Neural crest cell (in vitro differentiated cells): ENCODE measurements at places on chromosomes 7 and 10. TPM values are rescaled to one million over a fixed set of nuclear protein-coding genes. Genes with fewer than 3 reads are reported as not detected.

PNLIPRP1 gene
- total RNA-seq = not detected in 2 replicates

SPDYE8 gene
- not detected in 2 replicates for total RNA-seq

HOXA7 gene
- 7.1 and 8.8 TPM in 2 replicates for total RNA-seq

FBXO24 gene
- 0.50 and 0.61 TPM in 2 replicates for total RNA-seq

CLEC2L gene
- 0.39 and 0.65 TPM in 2 replicates for total RNA-seq

ARMC10 gene
- total RNA-seq = 34.5 and 37.0 TPM in 2 replicates

GRCh38 chr10:6743291-6743849, 163.3 kb upstream of the PRKCQ start:
- no peak for DNase-seq
- peaks cover 4% of the 10 kb centered on the region for H3K4me1 ChIP-seq
- H3K4me3 ChIP-seq = no peak overlapping the region
- H3K27me3 ChIP-seq = peaks cover 7% of the 10 kb centered on the region
- no peaks in the 10 kb centered on the region for H3K36me3 ChIP-seq

DNA sequence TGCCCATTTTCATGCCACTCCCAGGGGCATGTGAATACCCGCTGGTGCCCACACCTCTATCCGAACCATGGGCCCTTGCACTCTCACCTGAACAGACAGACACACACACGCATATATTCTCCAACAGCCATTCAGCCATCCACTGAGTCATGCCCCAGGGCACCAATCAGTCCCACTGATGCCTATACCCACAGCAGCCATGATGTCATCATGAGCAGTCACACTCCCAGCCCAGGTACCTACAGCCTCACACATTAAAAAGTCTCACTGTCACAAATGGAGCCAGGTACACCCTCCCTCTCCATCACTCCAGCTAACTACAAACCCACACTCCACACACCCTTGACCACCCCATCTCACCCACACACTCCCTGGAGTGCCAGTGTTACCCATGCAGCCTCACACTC, 12.2 kb downstream of the VSIR start:
- no peaks in the 10 kb centered on the region for H3K27me3 ChIP-seq
- peaks cover 6% of the 10 kb centered on the region for H3K4me1 ChIP-seq
- DNase-seq = no peak
- H3K4me3 ChIP-seq = no peak overlapping the region
- peak overlapping the region; percentile 94 for H3K27ac ChIP-seq
- no peaks in the 10 kb centered on the region for H3K36me3 ChIP-seq

DNA sequence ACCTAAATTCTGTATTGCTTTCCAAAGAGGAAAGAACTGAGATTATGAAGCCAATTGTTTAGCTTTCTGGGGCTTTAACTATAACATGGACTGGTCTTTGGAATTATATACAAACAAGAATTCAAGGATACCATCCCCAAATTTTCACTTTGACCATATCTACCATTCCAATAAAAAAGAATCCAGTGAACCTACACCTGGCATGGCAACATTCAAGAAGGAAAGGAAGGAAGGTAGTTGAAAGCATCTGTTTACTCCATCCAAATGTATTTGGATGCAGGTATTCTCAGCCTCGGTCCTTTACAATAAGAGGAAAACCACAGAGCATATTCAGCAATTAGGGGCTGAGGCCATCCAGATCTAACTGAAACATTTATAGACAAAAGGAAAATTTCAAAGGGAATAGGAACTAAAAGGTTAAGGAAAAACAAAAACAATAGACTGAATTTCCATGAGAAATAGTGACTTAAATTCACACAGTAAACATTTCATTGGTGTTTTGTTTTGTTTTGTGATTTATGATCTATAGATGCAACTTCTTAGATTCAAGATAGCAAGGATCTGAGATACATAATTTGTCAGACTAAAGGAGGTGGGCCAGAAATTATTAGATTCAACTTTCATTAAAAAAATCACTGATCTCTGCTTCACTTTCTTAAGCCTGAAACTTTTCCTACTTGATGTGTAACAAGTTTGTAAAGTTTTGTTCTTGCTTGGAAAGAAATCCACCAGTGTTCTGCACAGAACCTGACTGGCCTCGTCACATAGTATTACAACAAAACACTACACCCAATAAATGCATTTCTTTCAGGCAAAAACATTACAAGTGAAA, 12.7 kb downstream of the SKIDA1 start:
- DNase-seq = no peak
- H3K27ac ChIP-seq = peak overlapping the region; percentile 74
- peak overlapping the region; percentile 97 for H3K4me3 ChIP-seq
- peaks cover 76% of the 10 kb centered on the region for H3K4me1 ChIP-seq
- H3K27me3 ChIP-seq = peaks cover 25% of the 10 kb centered on the region

DNA sequence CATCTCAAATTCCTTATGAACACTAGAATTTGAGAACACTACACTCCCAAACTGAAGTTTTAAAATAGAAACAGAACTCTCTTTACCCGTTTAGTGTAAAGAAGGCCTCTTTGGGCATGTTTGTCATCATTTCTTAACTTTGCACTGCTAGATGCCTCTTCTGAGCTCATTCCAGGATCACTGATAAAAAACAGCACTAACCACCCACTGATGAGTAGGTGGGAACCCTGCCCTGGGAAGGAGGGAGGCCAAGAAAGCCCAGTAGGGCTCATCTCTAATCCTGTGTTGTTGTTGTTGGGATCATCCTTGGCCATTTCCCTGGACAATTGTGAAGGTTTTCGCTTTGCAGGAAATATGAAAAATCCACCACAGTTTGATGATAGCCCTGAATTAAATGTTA, 68.2 kb downstream of the CUBN start:
- no peak for DNase-seq
- peaks cover 25% of the 10 kb centered on the region for H3K4me1 ChIP-seq
- H3K4me3 ChIP-seq = no peak overlapping the region
- no peaks in the 10 kb centered on the region for H3K27me3 ChIP-seq
- no peak overlapping the region for H3K27ac ChIP-seq

GRCh38 chr7:5442757-5443305, 19.2 kb upstream of the TNRC18 start:
- peaks cover 5% of the 10 kb centered on the region for H3K4me1 ChIP-seq
- no peaks in the 10 kb centered on the region for H3K36me3 ChIP-seq
- no peak overlapping the region for H3K4me3 ChIP-seq
- no peak for DNase-seq
- no peaks in the 10 kb centered on the region for H3K27me3 ChIP-seq
- no peak overlapping the region for H3K27ac ChIP-seq

DNA sequence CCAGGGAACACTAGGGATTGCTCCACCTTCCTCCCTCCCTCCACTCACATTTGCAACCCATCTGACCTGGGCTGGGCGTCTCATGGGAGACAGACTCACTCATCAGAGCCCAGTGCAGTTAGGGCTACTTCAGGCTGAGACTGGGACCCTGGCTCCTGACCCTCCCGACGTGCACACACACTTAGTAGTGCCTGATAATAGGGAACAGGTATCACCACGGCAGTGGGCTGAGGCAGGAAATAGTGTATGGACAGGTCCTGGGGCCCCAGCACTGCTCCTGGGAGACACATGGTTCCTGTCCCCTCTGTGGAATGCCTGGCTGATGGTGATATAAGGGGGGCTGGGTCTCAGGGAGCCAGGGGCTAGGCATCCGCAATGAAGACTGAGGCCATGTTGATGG, 14.3 kb downstream of the AQP1 start:
- H3K27me3 ChIP-seq = no peaks in the 10 kb centered on the region
- no peak overlapping the region for H3K4me3 ChIP-seq
- no peak overlapping the region for H3K27ac ChIP-seq
- H3K36me3 ChIP-seq = no peaks in the 10 kb centered on the region
- H3K4me1 ChIP-seq = no peaks in the 10 kb centered on the region

DNA sequence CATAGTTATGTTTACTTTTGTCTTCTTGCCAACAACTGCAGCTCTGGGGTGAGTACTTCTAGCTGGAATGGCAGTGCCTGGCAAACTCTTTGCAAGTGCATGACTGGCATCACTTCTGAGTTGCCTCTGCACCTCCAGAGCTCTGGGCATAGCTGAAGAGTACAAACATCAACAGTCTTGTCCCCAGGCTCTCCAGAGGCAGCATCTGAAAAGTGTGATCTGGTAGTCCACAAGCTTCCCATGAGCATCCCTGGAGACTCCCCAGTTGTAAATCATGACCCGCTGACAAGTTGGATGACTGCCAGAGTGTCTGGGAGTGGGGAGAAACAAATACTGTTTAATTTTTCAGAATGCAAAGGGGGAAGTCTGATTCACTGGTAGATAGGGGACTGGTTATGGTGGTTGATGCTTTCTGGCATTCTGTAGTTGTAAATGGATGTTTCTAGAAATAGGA, 138.9 kb upstream of the CDK13 start:
- no peak for DNase-seq
- H3K27me3 ChIP-seq = peaks cover 6% of the 10 kb centered on the region
- no peaks in the 10 kb centered on the region for H3K36me3 ChIP-seq
- H3K4me1 ChIP-seq = no peaks in the 10 kb centered on the region
- H3K4me3 ChIP-seq = no peak overlapping the region

DNA sequence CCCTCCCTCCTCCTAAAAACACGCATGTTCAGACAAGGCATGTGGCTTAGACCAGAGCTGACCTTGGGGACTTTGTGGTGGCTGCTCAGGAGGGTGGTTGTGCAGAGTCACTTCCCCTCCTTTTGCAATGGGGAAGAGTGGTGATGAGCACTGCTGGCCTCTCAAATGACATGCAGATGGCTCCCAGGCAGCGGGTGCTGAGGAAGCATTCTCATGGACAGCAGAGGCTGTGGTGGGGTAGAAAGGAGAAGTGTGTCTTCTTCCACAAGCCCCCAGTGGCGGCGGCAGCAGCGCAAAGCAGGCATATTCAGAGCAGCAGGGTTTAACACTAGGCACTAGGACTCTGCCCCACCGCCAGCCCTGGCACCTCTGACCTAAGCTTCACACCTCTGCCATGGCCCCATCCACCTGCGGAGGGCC, 105.9 kb upstream of the ANLN start:
- H3K27me3 ChIP-seq = peaks cover 5% of the 10 kb centered on the region
- DNase-seq = no peak
- peaks cover 44% of the 10 kb centered on the region for H3K4me1 ChIP-seq
- H3K36me3 ChIP-seq = peaks cover 3% of the 10 kb centered on the region
- H3K4me3 ChIP-seq = no peak overlapping the region
- no peak overlapping the region for H3K27ac ChIP-seq

DNA sequence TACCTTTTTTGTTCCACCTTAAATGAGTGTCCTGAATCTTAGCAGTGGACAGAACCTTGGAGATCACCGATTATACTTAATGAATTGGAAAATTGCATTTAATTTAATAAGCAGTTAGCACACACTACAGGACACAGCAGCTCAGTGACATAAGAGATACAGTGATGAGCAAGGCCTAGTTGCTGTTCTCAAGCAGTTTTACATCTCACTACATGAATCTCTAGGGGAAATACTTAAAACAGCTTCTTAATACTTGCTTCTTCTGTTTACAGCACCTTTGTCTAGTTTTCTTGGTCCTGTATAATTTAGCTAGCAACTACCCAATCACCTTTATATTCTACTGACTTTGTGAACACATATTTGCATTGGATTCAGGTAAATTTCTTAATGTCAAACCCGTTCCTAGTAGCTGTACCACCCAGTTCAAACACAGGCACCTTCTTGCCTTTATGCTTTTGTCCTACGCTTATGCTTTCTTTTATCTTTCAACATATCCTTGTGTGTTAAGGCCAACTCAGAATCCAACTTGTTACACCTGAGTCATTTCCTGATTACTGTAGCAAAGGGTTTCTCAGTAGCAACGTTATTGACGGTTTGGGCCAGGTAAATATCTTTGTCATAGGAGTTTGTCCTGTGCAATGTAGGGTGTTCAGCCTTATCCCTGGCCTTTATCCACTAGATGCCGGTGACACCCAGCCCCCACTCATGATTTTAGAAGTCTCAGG, 1.8 kb downstream of the STAM start:
- no peaks in the 10 kb centered on the region for H3K27me3 ChIP-seq
- no peak for DNase-seq
- peaks cover 44% of the 10 kb centered on the region for H3K4me1 ChIP-seq
- peak overlapping the region; percentile 99 for H3K4me3 ChIP-seq

DNA sequence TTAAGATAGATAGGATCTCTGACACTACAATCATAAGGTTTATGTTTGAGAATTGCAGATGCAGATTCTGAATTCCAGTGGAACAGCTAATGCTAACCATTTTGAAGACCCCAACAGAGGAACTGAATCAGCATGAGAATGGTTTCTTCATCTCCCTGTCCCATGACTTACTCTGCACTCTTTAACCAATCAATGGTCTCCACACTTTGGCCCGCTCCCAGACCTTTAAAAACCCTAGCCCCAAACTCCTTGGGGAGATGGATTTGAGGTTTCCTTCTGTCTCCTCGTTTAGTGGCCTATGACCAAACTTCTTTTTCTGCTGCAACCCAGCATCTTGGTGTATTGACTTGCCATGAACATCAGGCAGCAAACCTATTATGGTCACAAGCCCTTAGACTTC, 804.9 kb downstream of the LRMDA start:
- peaks cover 2% of the 10 kb centered on the region for H3K36me3 ChIP-seq
- peaks cover 9% of the 10 kb centered on the region for H3K4me1 ChIP-seq
- no peak overlapping the region for H3K27ac ChIP-seq
- no peak for DNase-seq
